Kidney epithelial cell (primary cell): ENCODE measurements at places on chromosomes 16 and 17. TPM values are rescaled to one million over a fixed set of nuclear protein-coding genes. Genes with fewer than 3 reads are reported as not detected.
A peak's percentile ranks its signal among the peaks of the same experiment; 100 is the strongest.

INTS2 gene
- 10.1 and 13.3 TPM in 2 replicates for total RNA-seq

NXPH3 gene
- total RNA-seq = not detected in 2 replicates

CCP110 gene
- 6.6 and 7.4 TPM in 2 replicates for total RNA-seq

NPTX1 gene
- total RNA-seq = 0.07 TPM in 1 of 2 replicates, not detected in the other

PRCD gene
- not detected in 2 replicates for total RNA-seq

AURKB gene
- total RNA-seq = 11.6 and 21.6 TPM in 2 replicates

NOD2 gene
- 0.07 and 0.46 TPM in 2 replicates for total RNA-seq

STXBP4 gene
- 24.0 and 40.1 TPM in 2 replicates for total RNA-seq

MPG gene
- total RNA-seq = 130 and 141 TPM in 2 replicates

CEP295NL gene
- total RNA-seq = 0.63 and 1.8 TPM in 2 replicates

FAM222B gene
- total RNA-seq = 24.3 and 37.7 TPM in 2 replicates

KCNG4 gene
- total RNA-seq = not detected in 2 replicates

TVP23A gene
- 0.21 and 0.62 TPM in 2 replicates for total RNA-seq

DNA sequence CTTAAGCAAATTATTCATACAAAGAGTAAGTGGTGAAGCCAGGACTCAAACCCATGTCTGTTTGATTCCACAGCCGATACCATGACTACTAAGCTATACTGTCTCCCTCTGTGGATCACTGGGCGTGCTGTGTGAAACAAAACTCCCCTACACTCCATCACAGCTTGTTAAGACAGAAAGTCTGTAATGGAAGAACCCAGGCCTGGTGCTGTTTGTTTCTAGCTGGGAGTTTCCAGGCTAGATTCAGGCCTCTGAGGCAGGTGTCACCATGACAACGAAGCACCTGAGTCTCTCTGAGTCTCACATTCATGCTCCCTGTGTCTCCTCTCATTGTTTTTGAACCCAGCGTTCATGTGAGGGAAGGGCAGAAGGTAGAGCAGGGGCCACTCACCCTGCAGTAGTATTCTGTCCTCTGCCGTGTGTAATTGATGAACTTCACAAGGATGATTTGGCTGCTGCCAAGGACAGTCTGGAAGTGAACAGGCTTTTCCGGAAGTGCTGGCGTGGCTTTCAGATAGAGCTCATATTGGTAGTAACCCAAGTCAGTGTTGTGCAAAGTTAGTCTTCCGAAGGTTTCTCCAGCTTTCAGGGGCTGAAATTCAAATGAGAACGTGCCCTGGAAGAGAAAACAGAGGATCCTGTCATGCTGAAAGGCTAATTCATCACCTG is 8.6 kb upstream of the VAC14 start:
- no peak for DNase-seq

- no peak for DNase-seq
Observed at GRCh38 chr17:8420041-8420934, 15.4 kb upstream of the NDEL1 start.

GRCh38 chr16:31423241-31423640 is 4.9 kb downstream of the COX6A2 start:
- no peak for DNase-seq

- DNase-seq = peak; percentile 42
Observed at GRCh38 chr16:47506800-47507199, 45.7 kb downstream of the PHKB start.

DNA sequence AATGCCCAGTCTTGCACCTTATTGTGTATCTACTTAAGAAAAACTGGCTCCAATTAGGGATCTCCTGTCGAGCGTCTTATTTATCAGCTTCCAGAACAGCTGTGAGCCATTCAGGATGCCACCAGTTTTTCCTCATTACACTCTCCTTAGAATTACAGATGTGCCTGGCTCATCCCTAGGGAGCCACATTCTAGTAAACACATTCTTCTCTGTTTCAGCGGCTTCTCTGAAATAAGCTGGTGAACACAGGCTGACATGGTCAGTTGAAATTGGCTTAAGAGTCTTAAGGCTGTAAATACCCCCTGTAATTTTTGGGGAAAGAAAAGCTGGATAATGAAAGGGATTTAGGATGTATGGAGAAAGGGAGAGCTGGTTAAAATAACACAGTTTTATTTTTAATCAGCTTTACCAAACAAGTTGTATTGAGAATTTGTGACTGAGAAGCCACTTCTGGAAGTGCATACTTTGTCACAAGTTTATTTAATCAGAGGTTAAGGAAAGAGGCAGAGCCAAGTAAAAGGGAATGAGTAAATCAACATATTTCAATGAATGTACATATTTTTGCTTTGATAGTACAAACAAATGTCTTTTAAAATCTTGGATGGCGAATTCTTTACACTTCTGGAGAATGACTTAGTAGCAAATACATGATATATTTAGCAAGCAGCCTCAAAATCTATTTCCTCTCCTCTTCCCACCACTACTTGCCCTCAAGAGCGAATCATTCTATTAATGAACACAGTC is 562.0 kb upstream of the GOT2 start:
- no peak for DNase-seq

DNA sequence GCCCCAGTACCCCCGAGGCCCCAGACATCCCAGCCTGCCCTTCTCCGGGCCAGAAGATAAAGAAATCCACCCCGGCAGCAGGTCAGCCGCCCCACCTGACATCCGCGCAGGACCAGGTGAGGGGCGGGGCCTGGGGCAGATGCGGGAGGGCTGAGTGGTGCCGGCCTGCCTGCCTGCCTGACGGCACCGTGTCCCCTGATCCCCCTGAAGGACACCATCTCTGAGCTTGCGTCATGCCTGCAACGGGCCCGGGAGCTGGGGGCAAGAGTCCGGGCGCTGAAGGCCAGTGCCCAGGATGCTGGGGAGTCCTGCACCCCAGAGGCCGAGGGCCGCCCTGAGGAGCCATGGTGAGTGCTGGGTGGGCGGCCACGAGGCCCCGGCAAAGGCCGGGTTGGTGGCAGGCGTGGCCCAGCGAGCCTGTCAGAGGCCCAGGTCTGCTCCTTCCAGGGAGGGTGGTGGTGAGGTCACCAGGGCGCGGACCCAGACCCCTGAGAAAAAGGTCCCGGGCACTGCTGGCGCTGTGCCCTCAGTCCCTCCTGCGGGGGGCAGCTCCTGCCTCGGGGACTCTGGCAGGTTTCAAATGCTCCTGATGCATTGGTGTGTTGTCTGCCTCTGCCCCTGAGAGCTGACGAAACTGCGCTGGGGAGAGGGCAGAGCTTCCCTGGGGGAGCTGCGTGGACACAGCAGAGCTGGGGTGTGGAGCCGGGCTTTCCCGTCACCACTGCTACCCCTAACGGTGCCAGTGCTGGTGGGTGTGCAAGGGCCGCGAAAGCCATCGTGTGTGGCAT is 1.2 kb downstream of the CDT1 start:
- DNase-seq = no peak

DNA sequence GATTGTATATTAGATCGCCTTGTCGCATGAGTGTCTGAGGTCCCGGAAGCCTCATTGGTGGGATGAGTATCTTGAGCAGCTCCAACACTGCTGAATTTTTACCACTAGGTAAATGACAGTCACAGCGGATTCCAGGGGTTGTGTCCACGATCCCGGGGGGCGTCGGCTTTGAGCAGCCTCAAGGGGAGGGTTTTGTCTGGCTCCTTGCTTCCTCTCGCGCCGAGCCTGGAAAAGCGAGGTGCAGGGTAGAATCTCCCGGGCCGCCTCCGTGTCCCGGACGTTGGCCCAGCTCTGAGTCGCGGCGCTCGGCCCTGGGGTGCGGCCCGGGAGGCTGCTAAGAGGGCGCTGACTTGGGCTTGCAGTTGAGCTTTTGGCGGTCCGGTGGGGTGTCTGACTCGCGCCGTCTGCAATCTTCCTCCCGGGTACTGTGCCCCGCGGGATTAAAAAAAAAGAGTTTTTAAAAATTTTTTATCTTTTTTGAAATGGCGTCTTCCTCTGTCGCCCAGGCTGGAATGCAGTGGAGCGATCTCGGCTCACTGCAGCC is 4.5 kb downstream of the OR1F1 start:
- no peak for DNase-seq

DNA sequence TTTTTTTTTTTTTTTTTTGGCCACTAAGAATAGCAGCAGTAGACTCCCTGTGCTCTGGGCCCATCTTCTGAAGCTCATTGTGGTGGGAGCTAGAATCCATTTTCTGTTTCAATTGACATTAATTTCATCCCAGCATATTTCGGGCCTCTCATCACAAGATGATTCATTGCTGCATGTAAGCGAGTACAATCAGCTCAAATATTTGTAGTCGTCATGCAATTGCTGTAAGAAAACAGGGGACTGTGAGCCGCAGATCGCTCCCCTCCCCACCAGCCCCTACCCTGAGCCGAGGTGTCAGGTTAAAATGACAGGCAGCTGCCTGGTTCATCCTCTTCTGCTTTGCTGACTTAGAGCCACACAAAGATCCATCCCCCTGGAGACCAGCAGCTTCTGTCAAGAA is 358.8 kb upstream of the CDH5 start:
- no peak for DNase-seq

GRCh38 chr17:83075270-83075880 is 4.0 kb upstream of the METRNL start:
- no peak for DNase-seq

DNA sequence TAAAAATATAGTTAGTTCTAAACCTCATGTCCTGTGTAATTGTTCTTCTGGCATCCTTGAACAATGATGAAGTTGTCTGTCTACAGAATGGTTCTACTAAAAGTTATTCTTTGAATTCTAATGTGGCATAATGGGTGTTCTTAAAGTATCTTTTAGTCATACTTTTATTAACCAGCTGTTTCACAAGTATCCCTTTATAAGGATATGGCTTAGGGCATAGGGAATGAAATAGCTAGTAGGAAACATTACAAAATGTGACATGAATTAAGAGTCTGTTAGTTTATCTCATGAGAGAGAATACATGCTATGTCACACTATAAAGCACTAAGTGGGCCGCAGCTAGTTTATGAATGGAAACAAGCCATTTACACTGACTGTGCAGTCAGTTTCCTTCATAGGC is 26.3 kb upstream of the CAPNS2 start:
- DNase-seq = no peak

GRCh38 chr17:17682293-17682736 is 1.1 kb downstream of the RAI1 start:
- DNase-seq = no peak

DNA sequence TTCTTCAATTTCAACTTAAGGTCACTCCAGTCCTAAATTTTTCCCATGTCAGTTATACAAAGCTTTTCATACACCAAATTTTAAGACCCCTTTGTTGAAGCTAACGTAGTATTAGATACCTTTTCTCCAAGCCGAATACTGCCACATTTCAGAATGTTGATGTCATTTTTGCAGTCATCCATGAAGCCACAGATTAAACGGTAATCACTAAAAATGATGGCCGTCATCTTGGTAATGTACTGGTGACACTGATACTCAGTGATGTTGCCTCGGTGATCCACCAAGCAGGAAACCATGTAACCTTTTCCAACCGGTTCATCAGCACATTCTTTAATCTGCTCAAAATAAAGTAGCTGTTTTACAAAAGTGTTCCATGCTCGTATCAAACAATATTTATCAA is 82.1 kb upstream of the CLEC18B start:
- DNase-seq = peak; percentile 16

GRCh38 chr16:75288181-75288580 is 36.8 kb upstream of the BCAR1 start:
- DNase-seq = no peak

- DNase-seq = no peak
Observed at GRCh38 chr16:17063201-17064139, 407.3 kb downstream of the XYLT1 start.

GRCh38 chr17:27269974-27270373 is 23.9 kb upstream of the WSB1 start:
- DNase-seq = no peak

GRCh38 chr16:14307059-14307526 is 236.0 kb downstream of the MRTFB start:
- DNase-seq = no peak

- DNase-seq = no peak
Observed at GRCh38 chr16:69412287-69412686, 12.1 kb upstream of the CYB5B start.

GRCh38 chr17:17580662-17581470 is 10.6 kb downstream of the PEMT start:
- no peak for DNase-seq

- DNase-seq = no peak
Observed at GRCh38 chr16:27463741-27464591, 62.0 kb downstream of the IL21R start.

GRCh38 chr17:40470932-40471828 is 27.9 kb downstream of the IGFBP4 start:
- DNase-seq = peak; percentile 28

- no peak for DNase-seq
Observed at GRCh38 chr17:17469358-17469757, 7.4 kb upstream of the MED9 start.

DNA sequence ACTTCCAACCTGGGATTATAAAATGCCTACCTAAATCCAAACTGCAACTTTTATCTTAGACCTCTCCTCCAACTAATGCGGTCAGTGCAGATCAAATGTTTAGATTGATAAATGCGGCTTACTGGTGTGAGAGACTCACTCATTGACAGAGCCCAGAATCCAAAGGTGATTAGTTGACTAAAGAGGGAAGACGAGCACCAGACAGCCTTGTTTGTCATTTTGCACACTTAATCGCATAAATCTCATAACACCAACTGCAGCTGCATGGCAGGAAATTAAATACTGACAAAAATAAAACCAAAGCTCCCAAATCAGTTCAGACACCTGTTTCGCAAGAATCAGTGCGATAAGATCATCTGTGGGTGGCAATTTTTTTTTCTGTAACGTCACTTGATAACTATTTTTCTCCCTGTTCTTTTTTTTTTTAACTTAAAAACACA is 35.9 kb downstream of the NACA2 start:
- DNase-seq = no peak

GRCh38 chr16:61194573-61194972 is 841.7 kb downstream of the CDH8 start:
- DNase-seq = no peak

- DNase-seq = no peak
Observed at GRCh38 chr17:80990921-80991644, 558 bp upstream of the CHMP6 start.

DNA sequence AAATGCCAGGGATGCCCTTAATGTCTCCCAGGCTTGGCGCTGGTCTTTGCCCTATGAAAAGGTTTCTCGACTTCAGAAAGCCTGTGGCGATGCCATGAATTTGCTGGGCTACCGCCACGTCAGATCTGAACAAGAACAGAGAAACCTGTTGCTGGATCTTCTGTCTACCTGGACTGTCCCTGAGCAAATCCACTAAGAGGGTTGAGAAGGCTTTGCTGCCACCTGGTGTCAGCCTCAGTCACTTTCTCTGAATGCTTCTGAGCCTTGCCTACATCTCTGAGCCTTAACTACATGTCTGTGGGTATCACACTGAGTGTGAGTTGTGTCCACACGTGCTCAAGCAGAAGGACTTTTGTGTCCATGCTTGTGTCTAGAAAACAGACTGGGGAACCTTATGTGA is 11.4 kb downstream of the CHST4 start:
- DNase-seq = no peak

- DNase-seq = no peak
Observed at GRCh38 chr16:25051406-25052150, 36.4 kb upstream of the ARHGAP17 start.

GRCh38 chr17:27666831-27667560 is 36.0 kb downstream of the LGALS9 start:
- DNase-seq = no peak

GRCh38 chr16:30369938-30370455 is 297 bp downstream of the TBC1D10B start:
- DNase-seq = no peak
